ENCODE measurements at places on chromosomes 2 and 18.

- H3K27me3 ChIP-seq, result no peaks in the 10 kb centered on the region
- H3K4me1 ChIP-seq, result peaks cover 12% of the 10 kb centered on the region
- H3K27ac ChIP-seq, result no peak overlapping the region
- H3K4me3 ChIP-seq, result no peak overlapping the region
- no peak for DNase-seq
Observed at GRCh38 chr2:20555954-20556353, 94.9 kb downstream of the HS1BP3 start.

- no peak for DNase-seq
- no peak overlapping the region for H3K27ac ChIP-seq
- H3K4me1 ChIP-seq, result no peaks in the 10 kb centered on the region
- H3K36me3 ChIP-seq, result peaks cover 2% of the 10 kb centered on the region
- H3K4me3 ChIP-seq, result no peak overlapping the region
Observed at GRCh38 chr2:23330214-23330613, 54.8 kb upstream of the KLHL29 start.

DNA sequence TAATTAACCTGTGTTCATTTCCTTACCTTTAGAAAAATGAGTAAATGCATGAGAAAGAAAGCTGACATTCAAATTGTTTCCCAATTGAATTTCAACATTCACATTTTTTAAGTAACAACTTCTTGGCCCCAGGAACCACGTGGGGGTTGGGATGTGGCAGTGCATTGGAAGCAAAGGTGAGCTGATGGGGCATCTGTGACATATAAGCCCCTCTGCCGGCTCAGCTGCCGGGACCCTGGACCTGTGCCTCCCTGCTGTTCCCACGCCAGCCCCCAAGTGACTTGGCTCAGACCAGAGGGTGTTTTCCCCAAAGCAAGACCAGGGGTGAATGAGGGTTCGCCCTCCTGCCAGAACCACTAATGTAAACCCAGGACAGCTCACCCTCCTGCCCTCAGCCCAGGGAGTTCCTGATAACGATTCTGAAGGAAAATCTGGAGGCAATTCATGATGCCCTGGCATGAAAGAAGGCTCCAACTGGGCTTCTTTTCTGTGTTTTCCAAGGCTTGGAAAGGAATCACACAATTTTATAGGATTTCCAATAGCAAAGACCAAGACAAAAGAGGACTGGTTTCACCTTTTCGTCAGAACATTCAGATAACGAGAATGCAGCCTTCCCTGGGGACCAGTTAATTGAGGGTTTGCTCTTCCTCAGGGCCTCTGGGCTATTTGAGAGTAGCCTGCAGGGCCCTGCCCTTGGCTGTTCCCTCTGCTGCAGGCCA is 193.2 kb upstream of the TWIST2 start:
- peaks cover 4% of the 10 kb centered on the region for H3K36me3 ChIP-seq
- no peak for DNase-seq
- H3K27ac ChIP-seq, result no peak overlapping the region
- peaks cover 12% of the 10 kb centered on the region for H3K27me3 ChIP-seq
- H3K4me3 ChIP-seq, result no peak overlapping the region

GRCh38 chr2:227932403-227932802 is 61.0 kb downstream of the DAW1 start:
- no peak overlapping the region for H3K4me3 ChIP-seq
- peaks cover 26% of the 10 kb centered on the region for H3K27me3 ChIP-seq
- no peak overlapping the region for H3K27ac ChIP-seq
- DNase-seq, result no peak

- peaks cover 1% of the 10 kb centered on the region for H3K36me3 ChIP-seq
- no peaks in the 10 kb centered on the region for H3K27me3 ChIP-seq
- no peak overlapping the region for H3K4me3 ChIP-seq
- H3K27ac ChIP-seq, result no peak overlapping the region
- peaks cover 19% of the 10 kb centered on the region for H3K4me1 ChIP-seq
- no peak for DNase-seq
Observed at GRCh38 chr2:9082158-9082557, 78.7 kb upstream of the MBOAT2 start.

DNA sequence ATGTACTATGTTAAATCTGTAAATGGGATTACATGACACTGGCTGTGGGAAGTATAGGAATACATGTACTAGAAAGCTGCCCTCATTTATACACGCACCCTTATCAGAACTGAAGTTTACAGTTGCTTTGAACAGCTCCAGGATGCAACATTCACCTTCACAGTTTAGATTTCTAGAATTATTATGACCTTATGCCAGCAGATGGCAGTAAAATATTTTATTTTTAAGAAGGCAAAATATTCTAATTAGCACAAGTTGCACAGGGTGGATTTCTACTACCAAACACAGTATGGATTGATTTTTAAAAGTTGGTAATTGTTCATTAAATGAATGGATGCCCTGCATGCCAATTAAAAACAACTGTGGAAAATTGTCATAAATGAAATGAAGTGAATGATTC is 670.4 kb downstream of the KCNJ3 start:
- no peaks in the 10 kb centered on the region for H3K4me1 ChIP-seq
- peaks cover 14% of the 10 kb centered on the region for H3K27me3 ChIP-seq
- no peaks in the 10 kb centered on the region for H3K36me3 ChIP-seq
- no peak overlapping the region for H3K4me3 ChIP-seq
- DNase-seq, result no peak
- no peak overlapping the region for H3K27ac ChIP-seq

DNA sequence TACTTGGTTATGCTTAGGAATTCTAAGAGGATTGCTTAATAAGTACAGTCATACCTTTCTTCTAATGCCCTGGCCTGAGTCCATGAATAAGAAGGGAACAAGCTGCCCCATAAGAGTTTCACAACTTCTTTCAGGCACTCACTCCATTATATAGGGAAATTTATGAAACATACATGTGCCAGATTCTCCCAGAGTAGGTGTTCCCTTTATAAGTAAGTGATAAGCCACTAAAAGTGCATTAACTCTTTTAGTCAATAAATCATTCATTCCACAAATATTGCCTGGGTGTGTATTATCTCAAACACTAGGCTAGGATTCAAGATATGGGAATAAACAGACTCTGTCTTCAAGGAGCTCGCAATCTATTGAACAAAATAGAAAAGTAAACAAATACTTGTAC is 84.5 kb upstream of the RBBP8 start:
- H3K27ac ChIP-seq, result no peak overlapping the region
- no peak for DNase-seq
- H3K4me1 ChIP-seq, result peaks cover 22% of the 10 kb centered on the region
- no peaks in the 10 kb centered on the region for H3K36me3 ChIP-seq
- H3K27me3 ChIP-seq, result peaks cover 11% of the 10 kb centered on the region
